ENCODE measurements at places on chromosomes 6 and 20.

DNA sequence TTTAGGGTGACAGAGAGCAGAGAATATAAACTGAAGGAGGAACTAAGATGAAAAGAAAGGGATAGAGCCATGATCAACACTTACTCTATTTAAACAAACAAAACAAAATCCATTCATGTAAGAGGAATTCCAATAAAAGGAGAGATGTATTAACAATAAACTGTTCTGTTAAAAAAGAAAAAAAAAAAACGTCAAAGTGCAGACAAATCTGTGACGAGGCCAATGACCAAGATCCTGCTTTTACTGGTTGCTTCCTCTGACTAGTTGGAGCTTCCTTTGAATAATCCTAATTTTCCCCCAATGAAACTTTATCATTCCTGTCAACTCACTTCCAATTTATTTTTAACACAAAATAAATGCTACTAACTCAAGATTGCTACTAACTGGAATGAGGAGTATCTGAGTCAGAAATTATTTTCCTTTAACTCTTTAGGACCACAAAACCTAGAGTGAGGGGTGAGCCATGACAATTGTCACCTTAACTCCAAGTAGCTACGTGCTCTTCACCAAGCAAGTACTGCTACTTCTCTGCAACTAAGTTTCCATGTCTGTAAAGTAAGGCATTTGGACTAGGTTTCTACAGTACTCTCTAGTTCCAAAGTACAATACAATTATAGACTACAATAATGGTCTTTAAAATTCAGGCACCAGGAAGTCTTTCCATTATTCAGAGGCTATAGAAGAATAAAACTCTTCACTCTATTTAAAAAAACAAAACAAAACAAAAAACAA is 152.0 kb downstream of the PTPRK start:
- no peak for DNase-seq

GRCh38 chr6:13044390-13044789 is 283.9 kb downstream of the TBC1D7 start:
- no peak for DNase-seq

DNA sequence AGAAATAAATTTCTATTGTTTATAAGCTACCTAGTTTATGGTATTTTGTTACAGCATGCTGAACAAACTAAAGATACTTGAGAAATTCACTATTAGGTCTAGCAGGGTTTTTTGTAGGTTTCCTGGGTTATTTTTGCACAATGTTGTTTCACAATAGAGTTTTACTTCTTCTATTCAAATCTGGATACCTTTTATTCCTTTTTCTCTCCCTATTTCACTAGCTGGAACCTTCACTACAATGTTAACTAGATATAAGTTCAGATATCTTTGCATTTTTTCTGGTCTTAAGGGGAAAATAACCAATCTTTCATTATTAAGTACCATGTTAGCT is 237.7 kb upstream of the CITED2 start:
- DNase-seq: no peak

DNA sequence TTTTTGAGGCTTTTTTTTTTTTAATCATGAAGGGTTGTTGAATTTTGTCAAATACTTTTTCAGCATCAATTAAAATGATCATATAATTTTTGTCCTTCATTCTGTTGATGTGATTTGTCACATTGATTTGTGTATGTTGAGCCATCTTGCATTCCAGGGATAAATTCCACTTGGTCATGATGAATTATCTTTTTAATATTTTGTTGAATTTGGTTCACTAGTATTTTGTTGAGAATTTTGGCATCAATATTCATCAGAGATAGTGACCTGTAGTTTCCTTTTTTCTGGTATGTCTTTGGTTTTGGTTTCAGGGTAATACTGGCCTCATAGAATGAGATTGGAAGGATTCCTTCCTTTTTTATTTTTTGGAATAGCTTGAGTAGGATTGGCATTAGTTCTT is 221.9 kb upstream of the ZNF217 start:
- no peak for DNase-seq

GRCh38 chr6:70563530-70563929 is 3.2 kb upstream of the SDHAF4 start:
- DNase-seq: no peak

Measured in NCI-H524 (cell line).